CD4-positive, alpha-beta T cell treated with Interleukin-17A for 4 hours (primary cell): ENCODE measurements at places on chromosomes 7 and 10.
A peak's percentile ranks its signal among the peaks of the same experiment; 100 is the strongest.

GRCh38 chr10:76309070-76309469 is 877.6 kb downstream of the LRMDA start:
- no peak for DNase-seq

DNA sequence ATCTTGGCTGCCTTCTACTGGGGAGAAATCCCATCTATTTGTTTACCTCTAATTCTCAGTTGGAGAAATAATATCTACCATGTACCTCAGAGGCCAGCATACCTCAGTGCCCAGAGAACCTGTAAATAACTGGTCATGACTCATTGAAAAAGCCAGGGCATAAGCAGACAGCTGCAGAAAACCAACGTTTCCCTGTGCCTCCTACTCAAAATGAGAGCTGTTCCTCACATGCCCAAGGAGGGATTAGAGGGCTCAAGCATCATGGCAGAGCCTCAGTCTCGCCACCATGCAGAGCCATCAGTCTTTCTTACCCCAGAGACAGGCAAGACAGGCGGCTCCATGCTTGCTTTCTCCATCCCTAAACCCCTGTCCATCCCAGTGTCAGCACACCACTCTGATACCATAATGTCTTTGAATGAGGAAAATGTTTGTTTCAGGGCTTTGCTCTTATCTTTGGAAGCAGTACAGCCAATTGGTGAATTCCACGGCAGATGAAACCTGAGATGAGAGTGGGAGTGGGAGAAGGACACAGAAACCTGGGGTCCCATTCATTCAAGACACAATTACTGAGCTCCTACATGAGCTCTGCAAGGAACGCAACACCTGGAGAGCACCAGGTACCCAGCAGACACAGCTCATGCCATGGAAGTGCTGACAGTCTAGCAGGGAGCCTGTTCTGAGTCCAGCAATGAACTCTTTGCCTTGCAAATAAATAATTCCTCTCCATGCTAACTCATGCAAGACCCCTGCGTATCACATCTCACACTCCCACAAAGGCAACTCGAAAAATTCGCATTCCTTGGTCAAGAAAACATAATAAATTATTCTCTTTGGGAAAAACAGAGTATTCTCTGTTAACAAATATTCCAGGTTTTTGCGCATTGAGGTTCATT is 21.1 kb downstream of the PON1 start:
- DNase-seq = no peak

DNA sequence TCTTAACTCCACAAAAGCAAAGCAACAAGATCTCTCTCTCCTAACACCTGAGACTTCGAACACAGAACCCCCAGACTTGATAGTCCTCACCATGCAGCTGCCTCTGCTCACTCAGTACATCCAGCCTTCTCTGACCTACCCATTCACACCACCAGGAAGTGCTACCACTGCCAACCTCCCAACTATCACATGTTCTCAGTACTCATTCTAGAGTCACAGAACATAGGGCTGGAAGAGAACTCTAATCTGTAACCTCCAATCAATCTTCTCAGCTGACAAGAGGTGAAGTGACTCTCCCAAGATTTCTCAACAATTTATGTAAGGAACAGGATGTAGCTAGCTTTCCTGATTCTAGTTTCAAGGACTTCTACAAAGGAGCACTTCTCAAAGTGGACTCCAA is 3.8 kb downstream of the NUDCD3 start:
- DNase-seq = no peak

DNA sequence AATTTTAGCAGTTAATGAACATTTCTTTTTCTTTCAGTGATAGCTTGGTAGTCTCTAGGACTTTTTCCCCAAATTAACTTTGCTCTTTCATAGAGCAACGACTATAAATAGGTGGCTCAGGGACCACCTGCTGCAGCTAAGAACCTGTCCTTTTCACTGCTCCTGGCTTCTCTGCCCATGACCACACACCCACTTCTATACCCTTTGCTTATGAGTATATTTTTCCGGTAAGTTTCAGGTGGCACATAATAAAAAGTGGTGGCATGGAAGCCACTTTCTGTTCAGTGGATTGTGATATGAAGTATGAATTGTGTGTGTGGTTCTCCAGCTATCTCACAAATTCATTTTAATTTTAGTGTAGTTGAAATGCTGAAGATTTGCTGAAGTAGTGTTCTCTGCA is 1.2 kb downstream of the ING3 start:
- no peak for DNase-seq

GRCh38 chr7:96238976-96239766 is 82.7 kb downstream of the SLC25A13 start:
- DNase-seq = no peak

- no peak for DNase-seq
These were observed 376.3 kb upstream of the BMPER start for GRCh38 chr7:33529070-33529469.

- no peak for DNase-seq
These were observed 1.1 kb upstream of the CNTNAP2 start for GRCh38 chr7:146115548-146115850.

GRCh38 chr10:48446785-48447184 is 140.3 kb downstream of the MAPK8 start:
- no peak for DNase-seq

- DNase-seq = no peak
These were observed 9.4 kb downstream of the TSPAN15 start for GRCh38 chr10:69460576-69461242.

GRCh38 chr10:132637477-132638129 is 100.0 kb downstream of the INPP5A start:
- DNase-seq = peak; percentile 38

DNA sequence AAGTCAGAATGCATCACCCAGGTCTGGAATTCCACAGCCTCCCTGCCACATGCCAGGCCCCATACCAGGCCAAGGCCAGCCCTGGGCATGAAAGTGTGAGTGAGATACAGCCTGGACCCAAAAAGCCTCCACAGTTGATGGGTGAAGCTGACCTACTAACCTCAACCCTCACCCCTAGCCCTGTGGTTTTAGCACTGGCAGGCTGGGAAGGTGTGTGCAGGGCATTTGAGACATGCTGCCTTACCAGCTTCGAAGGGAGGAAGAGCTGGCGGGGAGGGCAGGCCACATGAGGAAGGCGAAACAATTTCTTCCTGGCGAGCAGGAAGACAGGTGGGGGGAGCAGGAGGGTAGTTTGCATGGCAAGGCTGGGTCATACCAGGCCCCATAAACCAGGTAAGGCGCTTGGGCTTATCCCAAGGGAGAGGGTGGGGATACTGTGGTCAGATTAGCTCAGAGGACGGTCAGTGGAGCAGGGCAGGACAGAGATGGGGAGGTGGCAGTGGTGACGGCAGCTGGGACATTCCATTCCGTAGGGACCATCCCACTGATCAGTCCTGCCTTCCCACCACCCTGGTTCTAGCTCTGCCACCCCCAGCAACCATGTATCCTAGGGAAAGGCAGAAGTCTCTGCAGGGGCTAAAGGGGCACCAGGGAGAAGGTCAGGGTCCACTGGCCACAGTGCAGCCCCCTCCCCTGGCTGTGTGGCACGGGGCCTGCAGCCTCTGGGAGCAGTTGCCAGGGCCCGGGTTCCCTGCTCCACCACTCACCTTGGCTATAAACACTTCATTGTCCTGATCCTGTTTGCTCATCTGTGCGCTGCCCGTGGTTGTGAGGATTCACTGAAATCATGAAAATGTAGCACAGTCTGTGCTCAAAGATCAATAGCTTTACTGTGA is 155.8 kb downstream of the NRF1 start:
- DNase-seq = no peak

DNA sequence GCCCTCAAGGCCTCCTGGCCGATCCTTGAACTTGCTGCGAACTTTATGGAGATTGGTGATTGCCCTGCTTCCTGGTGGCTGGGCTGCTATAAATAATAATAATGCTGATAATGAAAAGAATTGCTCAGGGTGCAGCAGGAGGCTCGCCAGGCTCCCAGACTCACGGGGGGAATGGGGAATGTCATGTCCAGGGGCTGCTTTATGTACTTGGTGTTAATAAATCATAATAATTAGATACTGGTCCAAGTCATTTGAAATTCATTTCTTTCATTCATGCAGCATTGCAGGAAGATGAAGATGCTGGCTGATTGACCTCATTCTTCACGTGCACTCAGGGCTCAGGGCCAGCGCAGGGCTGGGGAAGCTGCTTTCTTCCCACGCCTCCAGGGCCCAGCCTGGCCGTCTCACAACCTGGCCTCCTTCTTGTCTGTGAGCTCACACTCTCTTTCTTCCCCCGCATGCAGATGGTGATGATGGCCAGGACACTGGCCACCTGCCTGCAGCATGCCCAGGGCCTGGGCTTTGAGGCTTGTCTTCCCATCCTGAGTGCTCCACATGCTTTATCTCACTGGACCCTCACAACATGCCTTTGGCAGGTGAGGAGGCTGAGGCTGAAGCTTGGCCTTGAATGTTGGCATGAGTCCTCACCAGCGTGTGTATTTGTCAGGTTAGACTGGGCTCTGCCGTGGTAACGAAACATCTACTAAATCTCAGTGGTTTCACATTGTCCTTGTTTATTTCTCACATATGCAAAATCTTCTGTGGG is 138.4 kb upstream of the TNS3 start:
- DNase-seq = no peak

DNA sequence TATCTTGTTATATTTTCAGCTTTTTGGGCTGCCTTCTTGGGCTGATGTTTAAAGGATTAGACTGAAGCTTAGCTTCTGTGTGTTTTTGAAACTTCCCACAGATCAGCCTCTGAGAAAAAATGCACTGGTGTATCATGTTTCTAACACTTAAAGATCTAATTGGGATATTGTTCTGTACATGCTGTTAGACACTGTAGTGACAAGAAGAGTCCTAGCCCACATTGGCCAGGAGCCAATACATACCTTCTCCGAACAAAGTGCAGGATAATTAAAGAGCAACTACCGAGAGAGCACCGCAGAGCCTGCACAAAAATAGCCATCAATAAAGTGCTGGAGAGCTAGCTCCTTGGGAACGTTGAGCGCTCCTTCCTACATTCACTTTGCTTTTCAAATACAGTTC is 289.4 kb upstream of the SP8 start:
- DNase-seq = no peak

GRCh38 chr7:49151146-49151545 is 226.8 kb downstream of the CDC14C start:
- DNase-seq = no peak

- DNase-seq = no peak
These were observed 68.6 kb downstream of the C7orf25 start for GRCh38 chr7:42843205-42843800.

DNA sequence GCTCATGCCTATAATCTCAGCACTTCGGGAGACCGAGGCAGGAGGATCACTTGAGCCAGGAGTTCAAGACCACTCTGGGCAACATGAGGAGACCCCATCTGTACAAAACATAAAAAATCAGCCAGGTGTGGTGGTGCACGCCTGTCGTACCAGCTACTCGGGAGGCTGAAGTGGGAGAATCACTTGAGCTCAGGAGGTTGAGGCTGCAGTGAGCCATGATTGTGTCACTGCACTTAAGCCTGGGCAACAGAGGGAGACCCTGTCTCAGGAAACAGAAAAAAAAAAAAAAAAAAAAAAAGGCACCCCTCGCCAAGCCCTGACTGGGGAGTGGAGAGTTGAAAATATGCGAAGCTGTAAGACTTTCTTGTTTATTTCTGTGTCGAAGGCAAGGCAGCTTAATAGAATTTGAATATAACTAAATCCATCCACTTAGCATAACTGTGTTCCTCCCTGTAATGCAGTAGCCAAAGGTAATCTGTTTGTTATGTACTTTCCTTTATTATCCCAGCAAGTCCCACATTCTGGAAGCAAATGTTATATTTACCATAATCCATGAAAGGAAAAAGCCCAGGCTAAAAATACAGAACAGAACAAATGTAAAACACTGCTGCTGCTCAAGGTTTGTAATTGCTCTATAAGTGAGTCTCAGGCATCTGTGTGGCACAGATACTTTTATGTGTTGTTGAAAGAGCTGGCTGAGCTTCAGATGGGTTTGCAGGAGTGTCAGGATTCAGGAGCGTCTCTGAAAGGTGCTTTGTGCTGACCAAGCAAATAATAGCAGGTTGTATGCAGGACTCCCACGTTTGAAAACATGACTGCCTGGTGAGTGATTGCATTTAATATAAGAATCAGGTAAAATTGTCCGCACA is 127.2 kb downstream of the CELF2 start:
- peak; percentile 16 for DNase-seq

GRCh38 chr7:11896663-11897062 is 64.7 kb upstream of the THSD7A start:
- DNase-seq = no peak

DNA sequence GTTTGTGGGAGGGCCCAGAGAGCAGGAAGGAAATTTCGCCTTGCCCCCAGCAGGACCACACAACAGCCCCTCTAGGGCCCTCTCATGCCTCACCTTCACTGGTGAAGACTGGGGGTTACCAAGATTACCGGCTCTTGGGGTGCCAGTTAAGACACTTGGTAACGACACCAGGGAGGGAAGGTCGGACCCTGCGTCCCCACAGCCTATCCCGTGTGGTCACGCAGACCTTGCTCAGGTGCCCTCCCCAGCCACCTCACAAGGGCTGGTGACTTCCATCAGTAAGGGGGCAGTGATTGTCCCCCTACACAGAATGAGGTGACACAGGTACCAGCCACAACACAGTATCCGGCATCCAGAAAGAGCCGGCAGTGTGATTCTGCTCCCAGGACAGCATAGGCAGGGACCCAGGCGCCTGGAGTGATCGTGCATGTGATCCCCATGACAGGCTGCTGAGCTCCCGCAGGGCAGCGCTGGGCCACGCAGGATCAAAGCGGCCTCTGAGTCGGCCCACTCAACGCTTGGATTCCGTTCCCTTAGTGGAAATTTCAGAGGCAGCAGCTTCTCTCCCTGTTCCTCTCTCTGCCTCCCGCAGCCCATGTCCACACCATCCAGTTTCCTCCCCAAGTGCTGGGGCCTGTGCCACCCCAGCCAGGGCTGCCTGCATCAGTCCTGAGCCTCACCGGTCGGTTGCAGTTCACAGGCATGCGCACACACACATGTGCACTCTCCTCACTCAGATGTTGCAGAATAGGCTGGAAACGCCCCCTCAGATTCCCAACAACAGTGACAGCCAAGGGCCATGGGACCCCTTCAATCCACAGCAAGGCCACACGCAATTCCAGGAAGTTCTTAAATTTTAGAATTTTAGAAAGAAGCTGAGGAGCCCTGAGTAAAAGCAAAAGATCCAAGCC is 35.8 kb downstream of the CAMK2B start:
- no peak for DNase-seq

GRCh38 chr7:76509931-76510877 is at the start of gene UPK3B:
TSS of gene UPK3B (plus strand) at chr7:76510552. CDS start at chr7:76510653, 101 bp downstream.
- DNase-seq = no peak
